Fibroblast of lung (primary cell): ENCODE measurements at places on chromosomes 5 and 9. TPM values are rescaled to one million over a fixed set of nuclear protein-coding genes. Genes with fewer than 3 reads are reported as not detected.

The SPTLC1 gene
- 122 and 138 TPM in 2 replicates for total RNA-seq

The GMCL2 gene
- total RNA-seq: under 0.01 TPM in 2 replicates

The PRLR gene
- total RNA-seq: 0.33 TPM in 1 of 2 replicates, not detected in the other

The SLC25A2 gene
- total RNA-seq: 0.66 TPM in 1 of 2 replicates, not detected in the other

The POU5F2 gene
- total RNA-seq: 0.51 and 0.66 TPM in 2 replicates

The C9orf43 gene
- total RNA-seq: 0.50 and 0.51 TPM in 2 replicates

The FCHSD1 gene
- total RNA-seq: 15.4 and 25.6 TPM in 2 replicates

The PCDHGA11 gene
- total RNA-seq: 5.9 and 8.6 TPM in 2 replicates
